ENCODE measurements at places on chromosomes 4 and X.

GRCh38 chr4:133903029-133903428 lies 298.6 kb downstream of the PABPC4L start:
- no peak overlapping the region for H3K4me3 ChIP-seq
- no peak for DNase-seq
- no peaks in the 10 kb centered on the region for H3K36me3 ChIP-seq

- no peak overlapping the region for H3K27ac ChIP-seq
- H3K36me3 ChIP-seq: no peaks in the 10 kb centered on the region
- DNase-seq: no peak
- H3K4me1 ChIP-seq: no peaks in the 10 kb centered on the region
Observed at GRCh38 chrX:11944501-11944900, 186.5 kb downstream of the MSL3 start.

- no peak for DNase-seq
- H3K4me3 ChIP-seq: no peak overlapping the region
- H3K36me3 ChIP-seq: peaks cover 3% of the 10 kb centered on the region
Observed at GRCh38 chr4:6953751-6954380, 44.2 kb downstream of the TBC1D14 start.

GRCh38 chrX:31268359-31268758 lies 196.5 kb upstream of the FTHL17 start:
- no peak overlapping the region for H3K4me3 ChIP-seq
- no peak for DNase-seq
- H3K27me3 ChIP-seq: no peaks in the 10 kb centered on the region
- H3K4me1 ChIP-seq: no peaks in the 10 kb centered on the region

- no peaks in the 10 kb centered on the region for H3K27me3 ChIP-seq
- no peak for DNase-seq
- H3K36me3 ChIP-seq: peaks cover 3% of the 10 kb centered on the region
- H3K4me3 ChIP-seq: no peak overlapping the region
Observed at GRCh38 chr4:101857176-101857575, 66.6 kb downstream of the BANK1 start.

DNA sequence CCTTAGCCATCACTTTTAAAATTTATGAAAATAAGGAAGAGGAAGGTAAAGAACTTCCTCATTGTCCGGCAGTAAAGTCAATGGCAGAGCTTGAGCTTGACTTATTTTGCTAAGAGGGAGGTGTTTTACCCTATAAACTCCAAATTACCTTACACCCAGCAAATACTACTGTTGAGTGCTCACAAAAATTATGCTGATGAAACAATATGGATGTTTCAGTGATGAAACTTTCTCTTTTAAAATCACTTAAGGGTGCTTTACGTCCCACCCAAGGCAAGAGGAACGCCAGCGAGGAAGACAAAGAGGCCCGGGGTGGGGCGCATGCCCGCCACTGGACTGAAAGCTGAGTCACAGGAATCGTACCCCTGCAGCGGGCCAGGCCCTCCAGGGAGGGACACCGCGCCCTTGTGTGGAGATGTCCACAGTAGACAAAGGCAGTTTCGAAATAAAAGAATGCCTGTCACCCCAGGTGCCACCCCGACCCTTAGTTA lies 560 bp upstream of the TMSB4X start:
- H3K27ac ChIP-seq: peak overlapping the region; percentile 99
- peak overlapping the region; percentile 92 for H3K4me3 ChIP-seq
- peaks cover 59% of the 10 kb centered on the region for H3K36me3 ChIP-seq
- H3K27me3 ChIP-seq: no peaks in the 10 kb centered on the region

- no peak overlapping the region for H3K4me3 ChIP-seq
- no peak overlapping the region for H3K27ac ChIP-seq
- H3K27me3 ChIP-seq: no peaks in the 10 kb centered on the region
- no peaks in the 10 kb centered on the region for H3K4me1 ChIP-seq
- H3K36me3 ChIP-seq: no peaks in the 10 kb centered on the region
- DNase-seq: no peak
Observed at GRCh38 chr4:74267998-74268606, 40.2 kb upstream of the EPGN start.

DNA sequence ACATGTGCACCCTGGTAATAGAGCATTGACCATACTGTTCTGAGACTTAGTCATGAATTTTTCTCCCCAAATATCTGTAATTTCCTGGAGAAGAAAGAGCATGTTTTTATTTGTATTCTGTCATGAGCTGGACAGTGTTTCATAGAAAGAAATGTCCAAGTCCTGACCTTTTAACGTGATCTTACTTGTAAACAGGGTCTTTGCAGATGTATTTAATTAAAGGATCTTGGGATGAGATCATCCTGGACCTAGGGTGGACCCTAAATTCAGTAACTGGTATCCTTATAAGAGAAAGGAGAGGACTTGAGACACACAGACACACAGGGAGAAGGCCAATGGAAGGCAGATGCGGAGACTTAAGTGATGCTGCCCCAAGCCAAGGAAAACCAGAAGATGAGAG lies 3.6 kb downstream of the ADGRA3 start:
- peaks cover 4% of the 10 kb centered on the region for H3K4me1 ChIP-seq
- H3K36me3 ChIP-seq: peaks cover 2% of the 10 kb centered on the region
- DNase-seq: no peak
- peaks cover 6% of the 10 kb centered on the region for H3K27me3 ChIP-seq
- no peak overlapping the region for H3K27ac ChIP-seq

- H3K27me3 ChIP-seq: no peaks in the 10 kb centered on the region
- no peak overlapping the region for H3K4me3 ChIP-seq
- H3K4me1 ChIP-seq: peaks cover 5% of the 10 kb centered on the region
- no peak overlapping the region for H3K27ac ChIP-seq
- H3K36me3 ChIP-seq: no peaks in the 10 kb centered on the region
Observed at GRCh38 chr4:189204616-189205015, 736.1 kb upstream of the FRG1 start.

DNA sequence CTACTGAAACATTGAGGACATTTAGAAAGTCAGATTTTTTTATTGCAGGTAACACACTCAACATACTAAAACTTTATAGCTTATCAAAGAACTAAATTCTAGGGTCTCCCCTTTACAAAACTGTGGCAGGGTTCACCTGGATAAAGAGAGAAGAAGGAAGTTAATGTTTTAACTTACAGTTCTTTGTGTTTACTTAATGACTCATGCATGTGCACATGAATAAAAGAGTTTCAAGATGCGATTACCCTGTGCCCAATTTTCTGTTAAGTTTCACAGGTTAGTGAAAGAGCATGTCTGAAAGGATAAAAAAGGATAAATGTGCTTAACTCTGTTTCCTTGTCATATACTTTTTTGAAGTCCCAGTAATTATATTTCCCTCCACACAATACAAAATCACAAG lies 16.8 kb downstream of the DCAF8L1 start:
- no peak overlapping the region for H3K4me3 ChIP-seq
- no peaks in the 10 kb centered on the region for H3K4me1 ChIP-seq
- no peak for DNase-seq
- H3K27ac ChIP-seq: no peak overlapping the region

DNA sequence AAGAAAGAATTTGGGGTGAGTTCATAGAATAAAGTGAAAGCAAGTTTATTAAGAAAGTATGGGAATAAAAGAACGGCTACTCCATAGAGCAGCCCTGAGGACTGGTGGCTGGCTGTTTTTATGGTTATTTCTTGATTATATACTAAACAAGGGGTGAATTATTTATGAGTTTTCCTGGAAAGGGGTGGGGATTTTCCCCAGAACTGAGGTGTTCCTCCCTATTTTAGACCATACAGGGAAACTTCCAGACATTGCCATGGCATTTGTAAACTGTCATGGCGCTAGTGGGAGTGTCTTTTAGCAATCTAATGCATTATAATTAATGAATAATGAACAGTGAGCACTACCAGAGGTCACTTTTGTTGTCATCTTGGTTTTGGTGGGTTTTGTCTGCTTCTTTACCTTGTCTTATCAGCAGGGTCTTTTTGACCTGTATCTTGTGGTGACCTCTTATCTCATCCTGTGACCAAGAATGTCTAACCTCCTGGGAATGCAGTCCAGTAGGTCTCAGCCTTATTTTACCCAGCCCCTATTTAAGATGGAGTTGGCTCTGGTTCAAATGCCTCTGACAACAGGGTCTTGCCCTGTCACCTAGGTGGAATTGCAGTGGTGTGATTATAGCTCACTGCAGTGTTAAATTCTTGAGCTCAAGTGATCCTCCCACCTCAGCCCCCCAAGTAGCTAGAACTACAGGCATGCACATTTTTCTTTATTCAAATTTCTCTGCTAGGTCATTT lies 27.1 kb downstream of the RAPGEF2 start:
- H3K4me1 ChIP-seq: peaks cover 41% of the 10 kb centered on the region
- H3K27me3 ChIP-seq: no peaks in the 10 kb centered on the region
- no peak overlapping the region for H3K4me3 ChIP-seq
- H3K27ac ChIP-seq: no peak overlapping the region

GRCh38 chr4:25938787-25939186 lies 24.8 kb downstream of the SMIM20 start:
- no peaks in the 10 kb centered on the region for H3K4me1 ChIP-seq
- H3K36me3 ChIP-seq: no peaks in the 10 kb centered on the region
- no peak for DNase-seq
- peaks cover 33% of the 10 kb centered on the region for H3K27me3 ChIP-seq

GRCh38 chr4:24089851-24090534 lies 200.1 kb upstream of the PPARGC1A start:
- no peaks in the 10 kb centered on the region for H3K4me1 ChIP-seq
- no peaks in the 10 kb centered on the region for H3K27me3 ChIP-seq
- H3K36me3 ChIP-seq: no peaks in the 10 kb centered on the region
- no peak overlapping the region for H3K4me3 ChIP-seq

DNA sequence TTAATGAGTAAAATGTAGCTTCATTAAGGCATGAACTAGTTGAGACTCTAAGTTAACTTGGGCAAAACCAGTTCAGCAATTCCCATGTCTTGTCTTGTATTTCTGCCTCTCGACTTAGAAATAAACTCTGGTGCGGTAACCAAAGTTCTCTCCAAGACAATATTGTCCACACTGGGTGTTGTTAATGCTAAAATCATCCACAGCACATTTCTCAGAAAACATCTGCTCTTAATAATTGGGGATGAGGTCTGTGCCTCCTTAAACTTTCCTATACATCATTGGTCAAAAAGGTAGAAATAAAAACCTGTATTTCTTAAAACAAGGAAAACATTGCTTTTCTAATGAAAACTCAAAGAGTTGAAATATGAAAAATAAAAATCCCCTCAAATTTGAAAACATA lies 32.9 kb upstream of the MID1 start:
- no peaks in the 10 kb centered on the region for H3K27me3 ChIP-seq
- H3K27ac ChIP-seq: no peak overlapping the region
- DNase-seq: no peak
- H3K36me3 ChIP-seq: no peaks in the 10 kb centered on the region

GRCh38 chr4:32427566-32427965 lies 1707.4 kb downstream of the PCDH7 start:
- H3K36me3 ChIP-seq: no peaks in the 10 kb centered on the region
- H3K27me3 ChIP-seq: no peaks in the 10 kb centered on the region
- DNase-seq: no peak

DNA sequence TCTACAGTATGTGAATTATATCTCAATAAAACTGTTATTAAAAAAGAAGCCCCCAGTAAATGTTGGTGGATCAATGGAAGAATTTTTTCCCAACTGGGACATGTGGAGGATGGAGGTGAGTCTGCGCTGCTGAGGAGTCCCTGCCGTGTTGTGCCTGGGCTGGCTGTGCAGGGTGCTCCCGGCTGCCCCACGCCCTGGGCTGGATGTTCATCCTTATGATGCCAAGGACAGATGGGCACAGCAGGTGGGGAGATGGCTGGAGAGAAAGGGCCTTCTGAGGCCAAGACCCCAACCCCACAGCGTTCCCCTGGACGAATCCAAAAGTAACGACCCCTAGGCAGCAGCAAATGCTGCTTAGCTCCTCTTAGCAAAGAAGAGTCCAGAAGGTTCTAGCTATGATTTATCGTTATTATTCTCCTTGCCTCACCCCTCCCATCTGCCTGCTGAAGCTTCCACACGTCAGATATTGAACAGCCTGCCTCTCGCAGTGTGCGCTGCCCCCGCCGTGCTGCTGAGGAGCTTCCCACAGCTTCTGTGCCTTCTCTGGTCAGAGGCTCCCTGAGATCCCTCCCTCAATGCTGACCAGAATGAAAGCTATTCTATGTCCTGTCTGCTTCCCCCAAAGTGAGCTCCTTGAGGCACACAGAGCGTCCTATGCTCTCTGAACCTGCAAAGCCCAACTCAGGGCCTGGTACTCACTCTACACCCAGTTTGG lies 26.5 kb downstream of the HMX1 start:
- H3K27ac ChIP-seq: no peak overlapping the region
- no peaks in the 10 kb centered on the region for H3K4me1 ChIP-seq
- H3K36me3 ChIP-seq: no peaks in the 10 kb centered on the region
- H3K4me3 ChIP-seq: no peak overlapping the region

GRCh38 chrX:16914058-16914457 lies 32.4 kb upstream of the REPS2 start:
- no peak overlapping the region for H3K4me3 ChIP-seq
- DNase-seq: no peak
- no peaks in the 10 kb centered on the region for H3K27me3 ChIP-seq
- H3K36me3 ChIP-seq: no peaks in the 10 kb centered on the region
- H3K27ac ChIP-seq: no peak overlapping the region
- H3K4me1 ChIP-seq: no peaks in the 10 kb centered on the region

- no peaks in the 10 kb centered on the region for H3K4me1 ChIP-seq
- H3K4me3 ChIP-seq: no peak overlapping the region
- H3K27ac ChIP-seq: no peak overlapping the region
- H3K36me3 ChIP-seq: peaks cover 22% of the 10 kb centered on the region
Observed at GRCh38 chr4:163142246-163142645, 24.4 kb downstream of the NAF1 start.

GRCh38 chrX:107766470-107767150 lies 9.0 kb downstream of the TSC22D3 start:
- no peak for DNase-seq
- H3K27me3 ChIP-seq: no peaks in the 10 kb centered on the region
- H3K4me3 ChIP-seq: no peak overlapping the region
- H3K27ac ChIP-seq: no peak overlapping the region
- H3K36me3 ChIP-seq: peaks cover 2% of the 10 kb centered on the region
- no peaks in the 10 kb centered on the region for H3K4me1 ChIP-seq

DNA sequence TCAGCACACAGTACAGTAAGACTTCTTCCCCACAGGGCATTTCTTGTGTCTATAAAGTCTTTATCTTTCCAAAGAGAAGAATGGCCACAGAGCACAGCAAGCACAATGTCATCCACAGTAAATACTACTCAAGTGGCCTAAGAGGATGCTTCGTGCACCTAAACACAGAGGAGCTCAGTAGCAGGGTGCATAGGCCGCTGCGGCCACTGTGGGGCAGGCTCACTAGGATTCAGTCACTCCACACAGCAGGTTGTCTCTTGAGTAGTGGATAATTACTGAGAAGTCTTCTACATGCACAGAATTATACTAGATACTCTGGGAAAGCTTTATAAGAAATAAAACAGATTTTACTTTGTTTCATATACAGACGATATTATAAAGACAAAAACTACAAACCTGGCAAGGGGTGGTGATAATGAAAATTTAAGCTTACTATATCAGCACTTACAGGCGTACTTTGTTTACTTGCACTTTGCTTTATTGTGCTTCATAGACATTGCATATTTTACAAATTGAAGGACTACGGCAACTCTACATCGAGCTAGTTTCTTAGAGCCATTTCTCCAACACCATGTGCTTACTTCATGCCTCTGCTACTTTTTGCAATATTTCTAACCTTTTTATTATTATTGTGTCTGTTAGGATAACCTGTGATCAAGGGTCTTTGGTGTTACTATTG lies 78.5 kb downstream of the PRDM5 start:
- peaks cover 2% of the 10 kb centered on the region for H3K36me3 ChIP-seq
- H3K4me3 ChIP-seq: no peak overlapping the region
- DNase-seq: no peak
- H3K27me3 ChIP-seq: no peaks in the 10 kb centered on the region

- no peak for DNase-seq
- no peak overlapping the region for H3K4me3 ChIP-seq
- no peak overlapping the region for H3K27ac ChIP-seq
- H3K4me1 ChIP-seq: peaks cover 6% of the 10 kb centered on the region
Observed at GRCh38 chrX:15856636-15857035, 2.0 kb upstream of the AP1S2 start.

Measured in central memory CD8-positive, alpha-beta T cell (primary cell).